ENCODE measurements at places on chromosomes 3 and 15.

GRCh38 chr3:120272286-120272685 is 12.7 kb downstream of the GPR156 start:
- DNase-seq = no peak

- no peak for DNase-seq
Measured at GRCh38 chr15:65732698-65733097, 59.4 kb downstream of the DENND4A start.

GRCh38 chr3:158845765-158846350 is 44.0 kb downstream of the MFSD1 start:
- DNase-seq = peak; percentile 4

DNA sequence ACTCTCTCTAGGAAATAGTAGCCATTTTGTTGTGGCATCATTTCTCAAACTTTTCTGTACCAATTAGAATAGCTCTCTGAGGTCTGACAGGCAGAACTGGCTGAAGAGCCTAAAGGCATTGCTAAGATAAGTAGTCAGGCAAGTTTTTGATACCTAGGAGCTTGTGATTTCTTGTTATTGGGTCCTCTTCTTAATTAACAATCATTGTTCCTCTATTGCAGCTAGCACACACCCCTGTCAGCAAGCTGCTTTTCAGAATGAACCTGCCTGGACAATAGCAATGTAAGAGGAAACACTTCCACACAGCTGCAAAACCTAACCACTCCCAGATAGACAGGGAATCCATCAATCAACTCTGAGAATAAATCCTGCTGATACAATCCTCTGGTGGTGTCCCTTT is 403.9 kb upstream of the TBL1XR1 start:
- no peak for DNase-seq

- DNase-seq = no peak
Measured at GRCh38 chr3:72310419-72311380, 525.8 kb upstream of the PROK2 start.

- no peak for DNase-seq
Measured at GRCh38 chr3:133475245-133476010, 75.6 kb downstream of the BFSP2 start.

DNA sequence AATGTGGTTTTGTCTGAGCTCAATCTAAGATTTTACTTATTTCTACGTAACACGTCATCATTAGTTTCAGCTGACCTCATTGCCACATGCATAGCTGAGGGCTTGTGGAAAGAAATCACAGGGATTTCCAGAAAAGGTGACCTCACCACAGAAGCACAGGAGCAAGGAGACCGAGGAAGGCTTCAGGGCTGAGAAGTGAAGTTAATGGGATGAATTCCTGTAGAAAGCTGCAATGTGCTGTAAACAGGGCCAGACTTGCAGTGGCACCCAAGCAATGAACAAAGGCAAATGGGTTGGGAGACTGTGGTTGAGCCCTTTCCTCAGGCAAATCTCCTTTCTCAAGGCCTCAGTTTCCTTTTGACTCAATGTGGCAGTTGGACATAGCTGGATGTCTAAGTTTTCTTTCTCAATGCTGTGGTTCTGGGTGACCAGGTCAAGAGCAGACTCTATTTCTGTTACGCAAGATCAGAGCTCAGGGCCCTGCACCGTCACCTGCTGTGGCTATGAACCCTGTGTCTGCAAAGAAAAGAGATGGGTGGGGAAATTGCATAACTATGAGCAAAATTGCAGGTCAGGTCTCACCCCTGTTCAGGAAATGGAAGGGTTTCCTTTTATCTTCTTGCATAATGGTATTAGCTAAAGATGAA is 252.2 kb upstream of the TBL1XR1 start:
- DNase-seq = peak; percentile 92

- DNase-seq = no peak
Measured at GRCh38 chr3:128296469-128297251, 143.4 kb downstream of the EEFSEC start.

DNA sequence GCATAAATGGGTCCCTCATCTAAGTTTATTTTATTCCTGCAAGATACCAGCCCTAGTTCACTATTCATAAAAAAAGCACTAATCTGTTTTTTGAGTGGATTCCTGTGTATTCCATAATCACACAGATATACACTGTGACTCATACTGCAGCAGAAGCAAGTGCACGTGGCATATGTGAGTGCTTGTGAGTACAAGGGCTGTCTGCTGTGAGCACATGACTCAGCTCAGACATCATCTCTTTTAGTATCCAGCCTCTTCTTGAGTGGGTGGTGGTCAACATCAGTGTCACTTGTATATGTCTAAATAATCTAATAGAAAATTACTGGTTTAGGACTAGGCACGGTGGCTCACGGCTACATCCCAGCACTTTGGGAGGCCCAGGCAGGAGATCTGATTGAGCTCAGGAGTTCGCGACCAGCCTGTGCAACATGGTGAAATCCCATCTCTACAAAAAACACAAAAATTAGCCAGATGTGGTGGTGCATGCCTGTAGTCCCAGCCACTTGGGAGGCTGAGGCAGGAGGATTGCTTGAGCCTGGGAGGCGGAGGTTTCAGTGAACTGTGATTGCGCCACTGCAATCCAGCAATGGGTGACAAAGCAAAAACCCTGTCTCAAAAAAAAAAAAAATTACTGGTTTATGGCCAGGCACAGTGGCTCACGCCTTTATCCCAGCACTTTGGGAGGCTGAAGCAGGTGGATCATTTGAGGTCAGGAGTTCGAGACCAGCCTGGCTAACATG is 49.8 kb downstream of the NIPA2 start:
- DNase-seq = peak; percentile 96

GRCh38 chr3:64818196-64818595 is 130.4 kb upstream of the ADAMTS9 start:
- no peak for DNase-seq

- DNase-seq = no peak
Measured at GRCh38 chr15:68797599-68798345, 22.9 kb downstream of the ANP32A start.

DNA sequence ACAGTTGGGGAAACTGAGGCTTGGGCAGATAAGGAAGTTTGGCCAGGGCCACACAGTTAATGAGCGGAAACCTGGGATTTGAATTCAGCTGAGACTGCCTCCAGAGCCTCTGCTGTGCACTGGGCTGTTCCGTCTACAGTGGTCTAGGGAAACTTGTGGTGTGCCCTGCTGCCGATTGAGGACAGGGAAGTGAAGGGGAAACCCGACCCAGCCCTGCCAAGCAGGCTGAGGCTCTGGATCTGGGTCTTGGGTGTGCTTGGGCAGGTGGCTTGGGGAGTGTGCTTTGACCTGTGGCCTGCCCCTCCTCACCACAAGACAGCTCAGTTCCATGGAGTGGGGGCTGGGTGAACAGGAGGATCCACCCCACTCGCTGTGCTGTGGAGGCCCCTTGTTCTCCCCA is 17.6 kb downstream of the NISCH start:
- no peak for DNase-seq

GRCh38 chr3:3816034-3816433 is 16.8 kb downstream of the LRRN1 start:
- no peak for DNase-seq

DNA sequence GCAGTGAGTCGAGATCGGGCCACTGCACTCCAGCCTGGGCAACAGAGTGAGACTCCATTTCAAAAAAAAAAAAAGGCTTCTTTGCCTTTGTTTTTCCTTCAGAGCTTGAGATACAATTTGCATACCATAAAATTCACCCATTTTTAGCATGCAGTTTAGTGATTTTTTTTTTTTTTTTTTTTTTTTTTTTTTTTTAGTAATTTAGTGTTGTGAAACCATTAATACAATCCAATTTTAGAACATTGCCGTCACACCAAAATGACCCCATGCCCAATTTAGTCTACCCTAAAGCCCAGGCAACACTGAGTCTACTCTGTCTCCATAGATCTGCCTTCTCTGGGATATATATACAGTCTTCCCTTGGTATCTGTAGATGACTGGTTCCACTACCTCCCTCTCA is 61.1 kb downstream of the USP50 start:
- DNase-seq = no peak

DNA sequence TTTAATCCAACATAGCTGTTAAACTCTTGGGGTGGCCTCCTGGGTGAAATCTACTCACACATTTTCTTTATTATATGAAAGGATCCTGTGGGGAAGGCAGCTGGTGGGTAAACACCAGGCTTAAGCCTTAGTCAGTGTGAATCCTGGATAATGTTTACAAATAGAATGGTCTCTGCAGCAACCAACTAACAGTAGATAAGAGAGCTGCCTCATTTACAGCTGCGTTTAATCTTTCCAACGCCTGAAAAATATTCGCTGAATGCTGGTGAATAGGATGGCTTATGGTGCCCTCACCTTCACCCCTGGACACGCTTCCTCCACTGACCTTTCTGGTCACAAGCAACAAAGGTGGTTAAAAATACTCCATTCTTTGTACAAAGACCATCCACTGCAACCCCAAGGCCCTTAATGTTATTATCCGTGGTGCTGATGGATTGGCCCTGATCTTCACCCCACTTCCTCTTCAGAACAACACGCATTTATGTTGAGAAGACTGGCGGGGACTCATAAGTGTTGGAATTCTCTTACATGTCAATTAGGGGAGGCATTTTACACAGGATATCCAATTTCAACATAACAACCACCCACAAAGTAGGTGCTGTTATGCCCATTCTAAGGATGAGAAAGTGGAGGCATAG is 120.0 kb upstream of the FRMD4B start:
- DNase-seq = no peak

DNA sequence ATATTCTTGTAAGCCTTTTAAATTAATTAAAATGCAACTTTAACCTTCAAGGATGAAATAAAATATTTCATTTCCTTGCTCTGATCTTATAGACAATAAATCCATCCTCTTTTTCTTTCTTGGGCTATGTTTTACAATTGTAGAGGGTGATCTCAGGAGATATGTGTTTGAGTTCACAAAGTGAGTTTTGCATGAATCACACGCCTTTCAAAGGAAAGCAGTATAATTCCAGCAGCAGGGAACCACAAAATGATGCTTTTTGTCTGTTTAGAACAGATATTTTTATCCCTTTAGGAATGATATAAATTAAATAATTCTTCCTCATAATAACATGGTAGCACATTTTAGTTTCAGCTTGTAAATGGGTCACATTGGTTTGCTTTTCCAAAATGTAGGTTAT is 191.2 kb downstream of the SEMA6D start:
- no peak for DNase-seq

DNA sequence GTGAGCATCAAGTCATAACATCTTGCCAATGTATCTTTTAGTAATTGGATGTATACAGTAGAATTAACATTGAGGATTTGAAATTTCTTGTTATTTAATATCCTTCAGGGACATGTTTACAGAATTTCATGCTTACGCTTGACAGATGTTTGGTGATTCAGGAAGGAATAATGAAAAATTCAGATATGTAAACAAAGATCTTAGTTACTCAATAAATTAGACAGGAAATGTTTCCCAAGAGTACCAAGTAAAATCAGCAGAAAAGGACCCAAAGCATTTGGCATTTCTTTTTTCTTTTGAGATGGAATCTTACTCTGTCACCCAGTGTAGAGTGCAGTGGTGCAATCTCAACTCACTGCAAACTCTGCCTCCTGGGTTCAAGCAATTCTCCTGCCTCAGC is 4.7 kb upstream of the COL6A5 start:
- DNase-seq = no peak

DNA sequence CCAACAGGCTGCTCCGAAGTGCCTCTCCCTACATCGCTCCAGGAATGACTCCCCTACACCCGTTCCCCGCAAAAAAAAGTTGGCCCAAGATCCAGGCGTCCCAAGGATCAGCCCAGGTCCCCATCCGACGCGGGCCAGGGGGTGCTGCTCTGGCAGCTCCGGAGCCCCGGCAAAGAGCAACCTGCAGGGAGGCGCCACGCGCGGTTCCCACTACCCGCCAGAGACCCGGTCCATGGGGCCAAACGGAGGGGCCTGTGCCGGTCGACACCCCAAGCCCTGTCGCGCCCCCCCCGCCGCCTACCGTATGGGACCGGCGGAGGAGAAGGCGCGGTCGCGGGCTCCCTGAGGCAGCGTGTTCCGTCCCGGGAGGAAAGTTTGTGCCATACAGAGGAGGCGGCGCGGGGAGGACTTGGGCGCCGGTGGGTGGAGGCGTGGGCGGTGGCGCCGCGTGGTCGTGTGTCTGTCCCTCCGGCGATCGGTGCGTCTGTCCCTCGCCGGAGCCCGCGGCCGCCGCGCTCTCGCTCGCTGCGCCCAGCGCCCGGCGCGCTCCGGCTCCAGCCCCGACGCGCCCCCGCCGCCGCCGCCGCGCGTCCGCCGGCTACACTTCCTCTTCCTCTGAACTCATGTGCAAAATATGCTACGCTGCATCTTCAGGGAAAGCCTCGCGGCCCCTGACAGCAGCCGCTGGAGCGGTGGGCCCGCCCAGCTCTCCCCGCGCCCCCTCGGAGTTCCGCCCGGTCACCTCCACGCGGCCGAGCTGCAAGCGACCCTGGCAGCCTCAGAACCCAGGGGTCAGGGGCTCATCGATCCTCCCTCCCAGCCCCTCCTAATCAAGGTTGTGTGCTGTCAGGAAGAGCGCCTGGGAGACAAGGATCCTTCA is at the start of gene RFTN1:
RFTN1 (minus strand) TSS at position 559 of the 880 bp plus-strand sequence. CDS start 19,830 bp downstream, outside the sequence.
- DNase-seq = no peak

- no peak for DNase-seq
Measured at GRCh38 chr15:85761635-85762034, 33.1 kb downstream of the KLHL25 start.

DNA sequence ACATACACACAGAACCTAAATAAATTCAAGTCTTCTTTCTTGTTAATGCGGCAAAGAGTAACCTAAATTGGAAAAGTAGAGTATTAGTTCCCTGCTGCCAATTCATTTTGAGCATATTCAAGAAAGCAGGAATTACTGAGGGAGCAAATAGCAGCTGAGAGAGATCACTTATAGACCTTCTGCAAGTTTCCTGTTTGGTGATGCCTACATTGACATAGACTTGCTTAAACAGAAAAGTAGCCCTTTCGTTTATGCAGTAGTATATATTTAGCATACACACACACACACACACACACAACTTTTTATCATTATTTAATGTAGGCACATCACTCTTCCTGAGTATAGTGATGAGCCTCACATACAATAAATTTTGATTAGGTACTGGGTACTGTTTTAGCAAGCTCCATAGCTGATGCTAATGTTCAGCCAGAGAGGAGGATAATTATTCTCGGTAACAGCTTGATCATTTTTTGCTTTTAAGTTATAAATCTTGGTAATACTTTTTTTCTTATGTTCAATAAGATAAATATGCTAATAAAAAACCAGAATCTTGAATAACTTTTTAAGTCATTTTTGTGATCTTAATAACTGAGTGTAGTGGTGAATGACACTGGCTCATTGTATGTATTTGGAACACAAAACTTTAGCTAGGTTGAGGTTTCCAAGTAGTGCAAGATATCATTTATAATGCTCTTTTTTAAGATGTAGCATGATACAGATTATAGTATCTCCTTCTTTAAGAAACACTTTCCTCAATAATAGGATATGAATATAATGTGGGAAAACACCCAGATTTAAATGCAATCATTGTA is 174.7 kb downstream of the MBNL1 start:
- DNase-seq = no peak

DNA sequence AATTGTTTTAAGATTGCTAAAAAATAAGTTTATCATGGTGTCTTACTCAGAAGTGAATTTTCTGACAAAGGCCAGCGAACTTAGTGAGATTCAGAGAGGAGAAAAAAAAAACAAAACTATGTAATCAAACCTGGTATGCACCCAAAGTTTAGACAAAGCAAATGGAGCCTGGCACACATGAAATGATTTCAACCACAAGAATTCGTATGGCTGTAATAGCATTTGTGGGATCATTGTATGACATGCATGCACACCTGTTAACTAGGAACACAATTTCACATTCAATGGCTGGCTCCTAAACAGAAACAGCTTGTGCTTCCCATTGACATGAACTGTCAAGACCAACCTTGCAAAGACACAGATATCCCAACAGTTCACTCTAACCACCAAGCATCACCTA is 94.6 kb downstream of the ZIC4 start:
- no peak for DNase-seq

GRCh38 chr3:78633626-78634025 is 1134.2 kb downstream of the ROBO1 start:
- DNase-seq = peak; percentile 53
